ENCODE measurements at places on chromosomes 12 and 14.

- DNase-seq = no peak
These were observed 8.6 kb upstream of the SNAPC1 start for GRCh38 chr14:61753631-61754030.

GRCh38 chr12:78683031-78683430, 181.5 kb upstream of the SYT1 start:
- DNase-seq = no peak

DNA sequence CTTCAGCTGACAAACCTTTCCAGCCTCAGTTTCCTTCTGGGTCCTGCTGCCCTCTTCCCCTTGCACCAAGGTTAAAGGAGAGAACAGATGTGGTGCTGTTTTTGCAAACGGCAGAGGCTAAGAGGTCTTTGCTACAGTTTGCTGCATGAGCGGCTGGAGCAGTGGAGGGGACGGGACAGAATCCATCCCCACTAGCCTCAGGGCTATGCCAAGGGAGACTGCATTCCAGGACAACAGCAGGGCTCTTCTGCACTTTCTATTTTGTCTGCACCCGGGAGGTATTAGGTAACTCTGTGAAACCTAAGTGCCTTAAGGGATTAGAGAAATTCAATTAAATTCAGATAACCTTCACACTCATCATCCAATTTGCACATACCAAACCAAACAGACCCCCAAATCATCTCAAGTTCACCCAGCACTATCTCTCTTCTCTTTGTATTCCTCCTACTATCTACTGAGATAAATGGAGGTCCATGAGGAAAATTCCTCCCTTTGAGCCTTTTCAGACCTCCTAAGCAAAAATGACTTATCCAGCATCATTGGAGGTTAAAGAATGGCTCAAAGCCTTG, 103.8 kb upstream of the VRK1 start:
- no peak for DNase-seq

DNA sequence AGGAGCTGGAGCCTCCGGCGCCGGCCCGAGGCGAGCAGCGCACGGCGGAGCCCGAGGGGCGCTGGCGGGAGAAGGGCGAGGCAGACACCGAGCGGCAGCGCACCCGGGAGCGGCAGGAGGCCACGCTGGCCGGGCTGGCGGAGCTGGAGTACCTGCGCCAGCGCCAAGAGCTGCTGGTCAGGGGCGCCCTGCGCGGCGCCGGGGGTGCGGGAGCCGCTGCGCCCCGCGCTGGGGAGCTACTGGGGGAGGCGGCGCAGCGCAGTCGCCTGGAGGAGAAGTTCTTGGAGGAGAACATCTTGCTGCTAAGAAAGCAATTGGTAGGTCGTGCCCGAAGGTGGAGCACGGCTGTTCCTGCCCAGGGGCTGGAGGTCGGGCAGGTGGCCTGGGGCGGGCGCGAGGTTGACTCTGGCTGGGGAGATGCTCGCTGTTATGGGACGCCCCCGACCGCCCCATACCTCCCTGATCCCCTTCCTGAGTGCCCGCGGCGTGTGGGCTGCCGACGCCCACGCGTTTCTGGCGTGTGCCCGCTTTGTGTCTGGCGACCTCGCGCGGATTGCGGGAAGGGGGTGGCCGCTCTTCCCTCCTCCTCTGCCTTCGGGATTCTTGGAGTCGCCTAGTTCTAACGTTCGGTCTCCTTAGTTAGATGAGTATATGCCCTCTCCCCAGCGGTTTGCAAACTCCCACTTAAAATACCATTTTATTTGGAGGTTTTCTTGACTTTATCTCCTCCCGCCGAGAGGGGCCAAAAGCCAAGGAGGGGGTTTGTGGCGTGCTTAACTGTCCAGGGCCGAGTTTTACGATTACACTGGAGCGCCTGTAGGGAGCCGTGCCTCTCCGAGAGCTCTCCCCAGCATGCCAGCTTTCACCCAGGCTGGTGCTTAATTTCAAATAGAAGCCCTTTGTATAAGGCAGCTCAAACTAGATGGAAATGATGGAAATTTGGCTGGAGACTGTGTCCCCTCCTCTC, 752 bp downstream of the DACT1 start:
- peak; percentile 23 for DNase-seq

- no peak for DNase-seq
These were observed 13.0 kb upstream of the TMTC2 start for GRCh38 chr12:82673698-82674097.

- DNase-seq = no peak
These were observed 220.9 kb downstream of the FSCB start for GRCh38 chr14:44286201-44286600.

DNA sequence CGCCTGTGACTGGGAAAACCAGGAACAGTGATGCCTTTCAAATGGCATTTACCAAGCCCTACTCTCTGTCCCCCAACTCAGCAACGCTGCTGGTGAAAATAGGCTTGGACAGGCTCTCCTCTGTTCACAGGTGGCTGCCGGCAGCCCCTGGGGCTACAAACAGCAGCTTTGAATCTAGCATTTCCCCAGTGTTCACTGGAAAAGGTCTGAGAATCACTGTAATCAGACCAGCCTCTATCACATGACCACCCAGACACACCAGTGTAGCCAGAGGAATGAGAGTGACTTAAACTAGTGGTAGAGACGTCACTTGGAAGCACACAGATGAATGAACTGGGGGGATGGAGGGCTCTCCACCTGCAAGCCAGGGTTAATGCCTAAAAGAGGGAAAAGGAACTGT, 151.8 kb downstream of the FOXN3 start:
- no peak for DNase-seq

GRCh38 chr14:67529947-67530935, 2.8 kb upstream of the PLEKHH1 start:
- DNase-seq = no peak
